ENCODE measurements at places on chromosomes 4 and X.

DNA sequence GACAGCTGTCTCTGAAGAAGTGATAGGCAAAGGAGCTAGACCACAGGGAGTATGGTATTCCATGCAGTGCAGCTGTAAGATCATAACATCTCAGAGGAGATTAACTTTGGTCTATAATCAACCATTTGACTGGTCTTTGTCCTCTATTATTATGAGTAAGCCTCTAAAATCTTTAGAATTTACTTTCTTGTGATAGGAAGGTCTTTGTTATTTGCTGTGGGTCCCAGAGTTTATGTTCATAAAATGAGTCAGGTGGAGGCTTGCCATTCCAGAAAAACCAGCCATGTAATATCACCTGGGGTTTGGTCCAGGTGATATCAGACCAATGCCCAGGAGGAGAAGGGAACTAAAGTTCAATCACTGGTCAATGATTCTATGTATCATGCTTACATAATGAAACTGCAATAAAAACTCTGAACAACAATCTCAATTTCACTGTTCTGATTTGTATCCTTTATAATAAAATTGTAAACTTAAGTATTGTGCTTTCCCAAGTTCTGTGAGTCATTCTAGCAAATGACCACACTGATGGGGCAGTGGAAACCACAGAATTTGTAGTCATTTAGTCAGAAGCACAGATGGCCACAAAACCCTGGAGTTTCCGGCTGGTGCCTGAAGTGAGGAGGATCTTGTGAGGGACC lies 239.6 kb upstream of the TRAM1L1 start:
- no peak for DNase-seq

DNA sequence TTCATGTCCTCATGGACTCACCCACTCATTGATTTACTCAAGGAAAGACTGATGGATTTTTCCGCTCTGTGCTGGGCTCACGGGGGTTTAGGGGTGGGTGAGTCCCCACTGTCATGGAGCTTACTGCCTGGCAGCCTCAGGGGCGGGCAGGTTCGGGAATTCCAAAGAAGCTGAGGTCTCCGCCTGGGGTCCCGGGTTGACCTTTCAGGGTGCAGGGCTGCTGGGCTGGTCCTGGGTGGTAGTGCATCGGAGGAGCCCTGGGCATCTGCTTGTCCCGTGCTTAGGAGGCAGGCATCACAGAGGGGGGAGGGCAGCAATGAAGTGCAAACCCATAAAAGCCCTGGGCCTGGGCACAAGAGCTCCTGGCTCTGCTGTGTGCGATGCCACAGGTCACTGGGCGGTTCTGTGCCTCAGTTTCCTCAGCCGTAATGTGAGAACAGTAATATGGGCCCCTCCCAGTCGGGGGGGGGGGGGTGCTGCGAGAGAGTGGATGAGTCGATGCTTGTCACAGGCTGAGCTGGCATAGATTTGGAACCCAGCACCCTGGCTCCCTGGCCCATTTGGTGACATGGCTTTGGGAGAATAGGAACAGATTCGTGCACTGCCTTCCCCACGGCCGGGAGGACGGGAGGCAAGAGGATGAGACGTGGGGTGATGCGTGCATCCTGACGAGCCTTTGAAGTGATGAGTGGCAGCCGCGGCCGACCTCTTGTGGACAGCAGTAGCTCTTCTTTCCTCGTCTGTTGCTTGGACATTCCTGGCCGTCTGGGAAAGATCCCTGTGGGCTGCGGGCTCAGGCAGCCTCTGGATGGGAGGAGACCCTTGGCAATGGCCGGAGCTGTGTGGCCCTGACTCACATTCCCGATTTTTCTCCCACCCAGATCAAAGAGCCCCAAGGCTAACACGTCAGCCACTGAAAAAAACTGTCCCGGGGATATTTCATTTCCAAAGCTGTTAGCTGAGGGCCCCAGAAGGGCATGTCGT lies 42.0 kb downstream of the PSAPL1 start:
- no peak for DNase-seq

GRCh38 chr4:146275370-146275769 lies 61.0 kb downstream of the REELD1 start:
- DNase-seq, result no peak

DNA sequence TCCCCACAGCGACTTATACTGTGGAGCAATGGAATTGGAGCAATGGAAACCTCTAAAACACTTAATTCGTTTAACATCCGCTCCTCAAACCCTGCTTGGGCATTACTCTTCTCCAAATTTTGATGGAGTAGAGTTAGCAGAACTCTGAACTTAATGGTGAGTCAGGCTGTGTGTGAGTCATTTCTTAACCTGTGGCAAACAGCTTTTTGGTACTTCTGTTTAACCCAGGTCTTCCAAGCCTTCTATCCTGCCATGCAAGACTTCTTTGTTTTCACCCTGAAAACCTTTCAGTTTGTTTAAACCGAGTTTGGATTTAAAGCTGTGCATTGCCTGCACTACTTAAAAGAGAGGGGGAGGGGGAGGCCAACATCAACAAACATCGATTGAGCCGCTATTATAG lies 3.6 kb upstream of the AMOT start:
- no peak for DNase-seq

DNA sequence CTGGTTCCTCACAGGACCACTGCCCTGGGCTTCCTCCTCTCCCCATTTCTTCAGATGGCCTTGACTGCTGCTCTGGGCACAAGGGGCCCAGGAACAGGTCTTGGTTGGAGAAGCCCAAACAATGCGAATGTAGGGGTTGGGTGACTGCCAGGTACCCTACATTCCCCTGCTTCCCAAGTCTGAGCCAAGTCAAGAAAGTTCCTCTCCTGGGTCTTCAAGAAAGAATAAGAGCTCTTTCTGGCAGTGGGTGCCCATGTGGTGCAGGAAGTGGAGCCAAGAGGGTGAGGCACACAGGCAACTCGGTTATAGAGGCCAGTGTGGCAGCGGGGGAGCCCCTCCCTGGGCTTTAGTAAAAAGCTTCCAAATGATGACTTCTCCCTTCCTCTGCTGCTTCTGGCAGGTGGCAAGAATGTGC lies 2.7 kb downstream of the SLC34A2 start:
- no peak for DNase-seq

GRCh38 chr4:111048316-111048715 lies 425.4 kb upstream of the PITX2 start:
- no peak for DNase-seq

DNA sequence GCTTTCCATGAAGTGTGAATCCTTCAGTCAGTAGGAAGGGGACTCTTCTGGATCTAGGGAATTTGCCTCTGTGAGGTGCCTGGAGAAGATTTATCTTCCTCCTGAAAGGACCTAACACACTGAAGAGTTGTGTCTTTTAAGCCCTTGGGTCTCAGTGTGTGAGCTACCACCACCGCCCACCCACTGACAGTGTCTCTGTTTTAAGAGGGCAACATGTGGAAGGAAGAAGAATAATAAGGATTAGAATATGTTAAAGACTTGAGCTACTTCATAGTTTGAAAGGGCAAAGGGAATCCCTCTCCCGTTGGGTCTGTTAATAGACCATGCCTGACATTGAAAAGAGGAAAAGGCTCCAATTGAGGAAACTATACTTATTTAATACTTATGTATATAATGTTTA lies 64.3 kb upstream of the TLR2 start:
- DNase-seq, result no peak

DNA sequence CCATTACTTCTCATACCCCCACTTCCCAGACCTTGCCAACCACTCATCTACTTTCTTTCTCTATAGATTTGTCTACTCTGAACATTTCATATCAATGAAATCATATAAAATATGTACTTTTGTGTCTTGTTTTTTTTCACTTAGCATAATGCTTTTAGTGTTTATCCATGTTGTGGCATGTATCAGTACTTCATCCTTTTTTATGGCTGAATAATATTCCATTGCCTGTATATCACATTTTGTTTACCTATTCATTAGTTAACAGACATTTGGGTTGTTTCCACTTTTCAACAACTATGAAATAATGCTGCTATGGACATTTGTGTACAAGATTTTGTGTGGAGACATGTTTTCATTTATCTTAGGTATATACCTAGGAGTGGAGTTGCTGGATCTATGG lies 324.1 kb downstream of the OPHN1 start:
- DNase-seq, result no peak

DNA sequence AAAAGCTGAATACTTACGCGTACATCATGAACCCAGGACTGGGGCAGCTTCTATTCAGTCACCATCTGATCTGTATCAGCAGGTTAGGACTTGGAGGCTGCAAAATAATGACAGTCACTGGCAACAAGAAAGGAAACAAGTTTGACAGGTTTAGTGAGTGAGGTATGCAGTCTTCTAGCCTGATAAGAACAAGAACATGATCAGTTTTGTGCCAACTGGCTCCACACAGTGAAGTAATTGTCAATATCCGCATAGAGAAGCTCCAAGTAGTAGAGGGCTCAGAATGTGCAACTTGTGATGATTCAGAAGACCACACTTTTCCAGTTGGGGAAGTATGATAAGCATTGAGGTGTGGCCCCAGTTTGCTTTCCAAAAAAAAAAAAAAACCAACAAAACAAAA lies at the start of gene TMPRSS11F:
Gene TMPRSS11F, minus strand, starts transcription at position 77 of the 400 bp plus-strand sequence. Its CDS starts 49 bp downstream, at position 28.
- no peak for DNase-seq

DNA sequence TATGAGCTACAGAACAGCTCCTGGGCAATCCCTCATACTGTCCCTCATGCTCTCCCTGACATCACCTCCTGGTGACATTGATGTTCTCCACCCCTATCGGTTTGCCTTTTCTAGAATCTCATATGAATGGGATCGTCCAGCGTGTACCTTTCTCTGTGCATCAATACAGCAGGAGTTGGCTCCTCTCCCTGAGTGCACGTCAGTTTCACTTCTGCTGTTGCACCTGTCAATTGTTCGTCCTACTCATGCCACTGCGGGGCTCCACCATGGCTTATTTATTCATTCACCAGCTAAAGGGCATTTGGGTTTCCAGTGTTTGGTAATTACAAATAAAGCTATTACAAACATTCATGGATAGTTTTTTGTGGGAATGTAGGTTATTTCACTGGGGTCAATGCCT lies 269.1 kb upstream of the ZFP42 start:
- DNase-seq, result no peak

DNA sequence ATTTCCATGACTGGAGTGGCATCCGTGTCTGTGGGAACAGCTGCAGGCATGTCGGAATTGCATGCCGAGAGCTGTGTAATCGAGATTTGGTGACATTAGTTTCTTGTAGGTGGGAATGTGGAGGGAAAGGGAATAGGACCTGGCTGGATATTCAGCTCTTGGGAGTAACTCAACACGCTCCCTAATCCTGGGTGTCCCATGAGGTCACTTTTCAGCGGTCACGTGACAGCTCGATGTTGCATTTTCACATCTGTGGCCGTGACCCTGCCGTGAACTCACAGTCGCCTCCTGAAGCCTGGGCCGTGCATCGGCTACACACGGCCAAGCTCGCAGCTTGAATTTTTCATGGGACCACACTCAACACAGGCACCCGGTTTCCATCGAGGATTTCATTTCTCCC lies 25.8 kb upstream of the PSAPL1 start:
- DNase-seq, result no peak

DNA sequence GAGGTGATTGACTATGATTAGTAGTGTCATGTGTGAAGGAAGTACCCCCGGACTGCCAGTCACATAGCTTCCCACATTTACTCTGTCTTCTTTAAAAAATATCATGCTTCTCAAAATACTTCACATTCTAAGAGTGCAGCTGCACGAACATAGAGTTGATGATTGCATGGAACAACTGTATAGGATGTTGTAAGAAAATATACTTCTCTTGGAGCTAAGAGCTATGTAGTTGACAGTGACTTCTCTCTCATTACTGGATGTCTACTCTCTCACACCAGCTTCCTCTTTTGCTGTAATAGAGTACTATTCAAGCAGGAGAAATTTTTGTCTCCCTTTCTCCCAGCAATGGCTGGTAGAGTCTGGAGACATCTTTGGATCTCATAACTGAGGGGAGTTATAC lies 99.4 kb upstream of the PUDP start:
- DNase-seq, result no peak

DNA sequence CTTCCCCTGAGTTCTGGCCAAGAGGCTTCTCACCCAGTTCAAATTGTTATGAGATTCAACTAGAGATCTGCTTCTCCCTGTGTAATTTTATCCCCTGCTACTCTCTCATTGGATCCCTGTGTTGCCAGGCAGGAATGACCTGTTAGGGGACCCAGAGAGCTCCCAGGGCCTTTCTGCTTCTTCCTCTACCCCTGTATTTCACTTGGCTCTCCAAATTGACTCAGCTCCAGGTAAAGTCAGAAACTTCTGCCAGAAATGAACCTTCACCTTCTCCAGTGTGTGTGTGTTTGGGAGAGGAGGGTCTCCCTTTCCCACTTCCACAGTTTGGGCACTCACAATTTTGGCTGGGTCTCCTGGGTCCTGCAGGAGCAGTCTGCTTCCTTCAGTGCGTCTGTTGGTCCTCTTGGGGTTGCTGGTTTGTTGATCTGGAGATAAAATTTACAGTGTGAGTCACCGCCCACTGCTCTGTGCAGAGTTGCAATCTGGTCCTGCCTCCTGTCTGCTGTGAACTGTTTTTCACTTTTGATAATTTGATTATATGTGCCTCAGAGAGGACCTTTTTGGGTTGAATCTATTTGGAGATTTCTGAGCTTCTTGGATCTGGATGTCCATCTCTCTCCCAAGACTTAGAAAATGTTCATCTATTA lies 112.4 kb upstream of the EDA2R start:
- DNase-seq, result no peak

GRCh38 chr4:78556665-78557064 lies 5.1 kb downstream of the ANXA3 start:
- no peak for DNase-seq

DNA sequence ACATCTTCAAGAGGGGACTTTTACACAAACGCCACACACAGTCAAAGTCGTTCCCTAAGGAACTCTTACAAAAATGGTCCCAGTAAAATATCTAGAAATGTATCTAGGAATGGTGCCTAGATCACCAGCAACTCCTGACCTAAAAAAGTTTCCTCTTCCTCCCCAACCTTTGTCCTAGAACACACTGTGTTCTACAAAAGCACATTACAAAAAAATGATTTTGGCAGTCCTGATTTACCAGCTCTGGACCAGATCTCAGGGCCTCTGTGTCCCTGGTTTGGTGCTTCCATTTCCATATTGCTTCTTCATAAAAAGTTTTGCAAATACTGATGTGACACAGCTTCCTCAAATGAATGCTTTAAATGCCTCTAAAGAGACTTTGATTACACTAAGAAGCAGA lies 55.0 kb downstream of the LNX1 start:
- DNase-seq, result no peak
